ENCODE measurements at places on chromosomes 1 and 21.

DNA sequence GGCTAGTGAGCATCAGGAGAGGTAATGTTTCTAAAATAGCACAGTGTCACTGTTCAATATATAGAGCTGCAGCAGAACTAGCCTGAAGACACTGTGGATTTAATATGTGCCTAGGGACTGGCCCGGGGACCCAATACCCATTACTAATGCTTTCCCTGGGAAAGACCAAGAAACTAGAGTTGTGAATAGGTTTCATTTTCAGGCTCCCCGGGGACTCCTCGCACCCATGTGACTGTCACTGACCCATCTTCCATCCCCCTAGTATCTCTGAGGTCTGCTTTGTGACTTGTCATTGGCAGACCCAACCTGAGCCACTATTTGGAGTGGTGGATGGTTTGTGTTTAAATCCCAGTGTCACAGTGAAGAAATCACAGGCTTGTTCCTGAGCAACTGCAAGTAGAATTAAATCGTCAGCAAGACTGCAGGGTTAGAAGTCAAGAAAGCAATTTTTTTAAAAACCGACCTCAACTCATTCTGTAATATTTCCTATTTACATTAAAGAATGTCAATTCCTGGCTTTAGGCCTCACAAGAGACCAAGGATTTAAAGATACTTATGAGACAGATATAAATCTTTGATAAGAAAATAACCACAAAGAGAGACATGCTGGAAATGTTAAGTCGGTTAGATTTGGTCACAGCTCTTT lies 130.0 kb upstream of the TNR start:
- no peak for DNase-seq

- no peak for DNase-seq
Observed at GRCh38 chr1:217943361-217943760, 312.2 kb downstream of the SPATA17 start.

GRCh38 chr1:38500352-38500751 lies 359.2 kb downstream of the RRAGC start:
- DNase-seq, result no peak

DNA sequence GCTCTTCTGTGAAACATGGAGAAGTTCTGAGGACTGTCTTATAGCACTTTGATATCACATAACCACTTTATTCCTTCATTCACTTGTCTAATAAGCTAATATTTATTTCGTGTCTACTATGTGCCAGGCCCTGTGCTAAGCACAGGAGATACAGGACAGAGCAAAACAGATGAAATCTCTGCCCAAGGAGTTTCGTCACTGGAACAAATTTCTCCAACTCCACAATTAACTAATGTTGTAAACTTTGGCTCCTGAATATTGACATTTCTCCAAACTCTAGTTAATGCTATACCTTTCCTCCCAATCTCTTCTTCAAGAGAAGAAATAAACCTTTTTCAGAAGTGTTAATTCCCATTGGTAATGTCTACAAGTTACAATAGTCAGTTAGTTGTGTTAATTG lies 24.8 kb upstream of the OR10J5 start:
- DNase-seq, result no peak

- DNase-seq, result no peak
Observed at GRCh38 chr1:236472850-236473788, 50.7 kb upstream of the LGALS8 start.

DNA sequence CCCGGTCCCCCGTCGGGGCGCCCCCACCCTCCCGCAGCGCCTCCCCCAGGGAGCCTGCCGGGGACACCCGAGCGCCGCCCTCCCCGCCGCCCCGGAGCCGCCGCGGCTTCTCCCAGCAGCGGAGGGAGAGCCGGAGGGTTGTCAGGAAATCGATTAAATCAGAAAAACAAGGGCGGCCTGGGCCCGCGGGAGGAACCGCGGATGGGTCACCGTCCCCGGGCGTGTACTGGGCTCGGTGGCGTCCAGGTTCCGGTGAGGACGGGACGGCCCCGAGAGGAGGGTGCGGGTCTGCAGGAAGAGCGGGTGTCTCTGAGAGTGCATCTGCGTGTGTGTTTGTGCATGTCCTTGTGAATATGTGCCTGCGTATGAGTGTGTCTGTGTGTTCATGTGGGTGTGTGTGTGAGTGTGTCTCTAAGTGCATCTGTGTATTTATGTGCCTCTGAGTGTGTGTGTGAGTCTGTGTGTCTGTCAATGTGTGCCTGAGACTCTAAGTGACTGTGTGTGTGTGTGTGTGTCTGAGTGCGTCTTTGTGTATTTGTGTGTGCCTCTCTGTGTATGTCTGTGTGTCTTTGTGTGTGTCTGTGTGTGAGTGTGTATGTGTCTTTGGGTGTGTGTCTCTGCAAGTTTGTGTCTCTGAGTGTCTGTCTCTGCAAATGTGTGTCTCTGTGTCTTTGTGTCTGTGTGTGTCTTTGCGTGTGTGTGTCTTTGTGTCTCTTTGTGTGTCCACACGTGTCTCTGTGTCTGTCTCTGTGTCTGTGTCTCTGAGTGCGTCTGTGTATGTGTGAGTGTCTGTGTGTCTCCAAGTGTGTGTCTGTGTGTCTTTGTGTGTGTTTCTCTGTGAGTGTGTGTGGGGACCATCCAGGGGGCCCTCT lies 1.1 kb downstream of the SPSB1 start:
- peak; percentile 34 for DNase-seq

- no peak for DNase-seq
Observed at GRCh38 chr1:110490791-110491451, 28.1 kb downstream of the KCNA10 start.

DNA sequence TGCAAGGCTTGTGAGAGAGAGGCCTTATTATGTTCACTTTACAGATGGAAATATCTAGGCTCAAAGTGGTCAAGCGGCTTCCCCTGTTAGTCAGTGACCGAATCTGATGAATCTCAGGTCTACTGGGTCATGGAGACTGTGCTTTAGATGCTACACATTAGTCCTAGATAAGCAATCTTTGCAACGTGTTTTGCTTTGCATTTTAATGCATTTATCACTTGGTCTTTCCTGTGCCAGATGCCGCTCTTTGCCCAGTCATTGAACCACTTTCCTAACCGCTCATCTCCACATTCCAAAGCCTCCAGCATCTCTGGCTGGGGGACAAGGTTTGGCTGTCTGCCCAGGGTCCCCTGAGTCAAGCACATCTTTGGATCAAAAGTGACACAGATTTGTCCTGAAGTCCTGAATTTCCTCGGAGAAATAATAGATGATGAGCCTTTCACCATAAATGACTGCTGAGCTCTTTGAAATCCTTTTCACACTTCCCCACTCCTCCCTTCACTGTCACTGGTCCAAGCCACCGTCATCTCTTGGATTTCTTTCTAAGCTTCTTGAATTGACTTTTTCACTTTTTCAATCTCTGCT lies 96.0 kb upstream of the USP24 start:
- DNase-seq, result no peak

- no peak for DNase-seq
Observed at GRCh38 chr1:11952455-11953109, 18.1 kb downstream of the PLOD1 start.

DNA sequence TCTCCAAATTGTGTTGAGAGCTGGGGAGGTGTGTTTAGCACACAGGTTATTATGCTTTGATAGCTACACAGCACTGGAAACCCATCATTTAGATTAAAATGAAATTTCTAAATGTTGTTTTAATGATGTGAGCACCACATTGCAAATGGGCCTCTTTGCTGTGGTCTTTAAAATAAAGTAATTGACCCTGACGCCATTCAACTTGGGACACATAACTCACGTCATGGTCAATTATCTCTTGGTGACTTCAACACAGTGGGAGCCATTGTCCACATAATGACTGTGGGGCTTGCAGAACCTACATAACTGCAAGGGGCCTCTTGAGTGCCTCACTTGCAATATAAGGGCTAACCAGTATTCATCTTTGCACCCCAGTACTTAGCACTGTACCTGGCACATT lies 280.4 kb downstream of the HLX start:
- no peak for DNase-seq

GRCh38 chr1:158149577-158150269 lies 31.0 kb upstream of the CD1D start:
- peak; percentile 53 for DNase-seq

All from naive thymus-derived CD8-positive, alpha-beta T cell (primary cell).